Esophagus squamous epithelium (tissue), 5 donors: ENCODE measurements at places on chromosomes 3 and 15. TPM values are rescaled to one million over a fixed set of nuclear protein-coding genes. Genes with fewer than 3 reads are reported as not detected.

GRCh38 chr3:36302626-36303025 is 77.7 kb upstream of the STAC start:
- no peak overlapping the region for H3K27ac ChIP-seq
- H3K4me1 ChIP-seq: no peaks in the 10 kb centered on the region
- DNase-seq: no peak

The IQCF5 gene
- not detected for total RNA-seq

GRCh38 chr15:57663262-57663661 is 43.3 kb upstream of the POLR2M start:
- H3K27me3 ChIP-seq: no peaks in the 10 kb centered on the region
- H3K36me3 ChIP-seq: no peaks in the 10 kb centered on the region
- DNase-seq: no peak
- H3K4me3 ChIP-seq: no peak overlapping the region

GRCh38 chr3:53236112-53236841 is 19.5 kb downstream of the TKT start:
- H3K27me3 ChIP-seq: no peaks in the 10 kb centered on the region
- H3K27ac ChIP-seq: peak overlapping the region; percentile 62
- peaks cover 100% of the 10 kb centered on the region for H3K36me3 ChIP-seq
- H3K4me1 ChIP-seq: peaks cover 34% of the 10 kb centered on the region
- no peak overlapping the region for H3K4me3 ChIP-seq
- DNase-seq: no peak

The MOBP gene
- total RNA-seq: not detected

The PPM1L gene
- total RNA-seq: 9.1 TPM

The C3orf52 gene
- total RNA-seq: 5.7 TPM
